ENCODE measurements at places on chromosomes 13 and 19.

DNA sequence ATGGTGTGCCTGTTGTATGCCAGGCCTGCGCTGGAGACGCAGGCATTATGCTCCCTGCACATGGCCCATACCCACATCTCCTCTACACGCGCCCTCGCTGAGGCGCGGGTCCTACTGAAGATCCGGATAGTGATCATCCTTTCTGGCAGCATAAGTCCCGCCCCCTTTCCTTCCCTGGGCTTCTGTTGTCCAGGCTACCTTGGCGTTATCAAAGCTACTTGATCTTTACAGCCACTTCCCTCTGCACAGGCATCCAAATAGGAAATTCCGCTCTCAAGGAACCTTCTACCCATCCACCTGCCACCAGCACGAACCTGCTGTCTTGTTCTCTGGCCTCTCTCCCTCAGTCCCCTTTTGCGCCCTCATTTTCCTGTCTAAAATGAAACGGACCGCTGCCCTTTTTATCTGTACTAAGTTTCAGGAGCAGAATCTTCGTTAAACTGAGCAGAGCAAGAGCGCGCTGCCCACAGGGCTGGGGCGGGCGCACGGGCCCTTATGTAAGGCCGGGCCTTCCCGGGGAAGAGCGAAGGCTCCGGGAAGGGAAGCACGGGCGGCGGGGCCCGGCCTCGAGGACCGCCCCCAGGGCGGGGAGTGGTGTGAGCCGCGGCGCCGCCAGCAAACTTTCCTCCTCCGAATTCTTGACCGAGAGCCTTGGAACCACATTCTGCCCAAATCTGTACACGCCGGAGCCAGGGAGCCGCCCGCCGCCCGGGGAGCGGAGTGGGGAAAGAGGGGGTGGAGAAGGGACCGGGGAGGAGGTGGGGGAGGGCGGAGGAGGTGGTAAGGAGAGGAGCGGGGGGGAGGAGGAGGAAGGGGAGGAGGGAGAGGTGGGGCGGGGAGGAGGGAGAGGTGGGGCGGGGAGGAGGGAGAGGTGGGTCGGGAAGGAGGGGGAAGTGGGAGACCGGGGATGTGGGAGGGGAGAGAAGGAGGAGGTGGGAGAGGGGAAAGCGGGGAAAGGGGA lies 920 bp upstream of the UBE2L5 start:
- peak; percentile 91 for DNase-seq

DNA sequence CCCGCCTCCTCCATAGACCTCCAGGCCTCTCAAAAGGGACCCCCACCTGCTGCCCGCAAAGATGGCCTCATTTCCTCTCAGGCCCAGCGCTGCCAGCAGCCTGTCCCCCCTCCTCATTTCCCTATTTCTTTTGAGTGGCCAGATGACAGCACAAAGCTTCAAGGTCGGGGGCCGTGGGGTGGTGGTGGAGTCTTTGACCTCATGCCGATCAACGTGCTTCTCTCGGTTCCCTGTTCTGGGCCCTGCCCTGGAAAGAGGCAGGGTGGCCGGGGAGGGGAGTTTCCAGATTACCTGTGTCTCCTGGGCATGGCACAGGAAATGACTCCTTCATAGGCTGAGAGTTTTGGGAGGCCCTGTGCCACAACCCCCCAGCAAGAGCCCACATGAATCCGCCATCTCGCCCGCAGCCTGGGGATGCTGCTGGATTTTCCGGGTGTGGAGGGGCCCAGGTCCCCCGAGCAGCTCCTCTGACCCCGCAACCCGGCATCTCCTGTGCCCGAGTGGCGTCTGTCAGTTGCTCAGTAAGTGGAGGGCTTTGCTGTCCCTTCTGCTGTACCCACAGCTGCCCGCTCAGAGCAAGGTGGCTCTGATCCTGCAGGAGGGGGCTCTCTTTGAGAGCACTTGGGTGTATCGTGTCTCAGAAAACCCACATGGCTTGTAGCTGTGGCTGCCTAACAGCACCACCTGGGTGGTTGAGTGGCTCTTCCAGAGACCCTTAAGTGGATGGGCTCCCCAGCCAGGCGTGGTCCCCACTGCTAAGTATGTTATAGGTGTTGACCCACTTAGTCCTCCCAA lies 139.4 kb downstream of the SIPA1L3 start:
- no peak for DNase-seq

GRCh38 chr13:30456290-30456689 lies 9.4 kb downstream of the HMGB1 start:
- no peak for DNase-seq

- no peak for DNase-seq
Observed at GRCh38 chr13:20411638-20412342, 113.9 kb downstream of the CRYL1 start.

DNA sequence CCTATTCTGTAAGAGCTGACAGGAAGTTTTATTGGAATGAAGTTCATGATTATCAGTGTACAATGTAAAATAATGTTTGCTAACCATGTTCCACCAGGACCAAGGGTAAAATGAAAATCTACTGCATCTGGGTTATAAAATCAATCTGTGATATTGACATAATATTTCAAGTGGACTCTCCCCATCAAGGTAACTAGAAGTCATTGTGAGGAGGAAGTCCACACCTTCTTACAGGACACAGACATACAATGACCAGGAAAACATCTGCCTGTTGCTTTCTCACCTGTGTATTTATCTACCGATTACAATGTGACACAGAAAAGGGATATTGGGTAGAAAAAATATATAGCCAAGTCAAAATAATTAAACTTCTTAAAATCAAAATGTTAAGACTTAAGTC lies 140.7 kb upstream of the RFC3 start:
- no peak for DNase-seq

DNA sequence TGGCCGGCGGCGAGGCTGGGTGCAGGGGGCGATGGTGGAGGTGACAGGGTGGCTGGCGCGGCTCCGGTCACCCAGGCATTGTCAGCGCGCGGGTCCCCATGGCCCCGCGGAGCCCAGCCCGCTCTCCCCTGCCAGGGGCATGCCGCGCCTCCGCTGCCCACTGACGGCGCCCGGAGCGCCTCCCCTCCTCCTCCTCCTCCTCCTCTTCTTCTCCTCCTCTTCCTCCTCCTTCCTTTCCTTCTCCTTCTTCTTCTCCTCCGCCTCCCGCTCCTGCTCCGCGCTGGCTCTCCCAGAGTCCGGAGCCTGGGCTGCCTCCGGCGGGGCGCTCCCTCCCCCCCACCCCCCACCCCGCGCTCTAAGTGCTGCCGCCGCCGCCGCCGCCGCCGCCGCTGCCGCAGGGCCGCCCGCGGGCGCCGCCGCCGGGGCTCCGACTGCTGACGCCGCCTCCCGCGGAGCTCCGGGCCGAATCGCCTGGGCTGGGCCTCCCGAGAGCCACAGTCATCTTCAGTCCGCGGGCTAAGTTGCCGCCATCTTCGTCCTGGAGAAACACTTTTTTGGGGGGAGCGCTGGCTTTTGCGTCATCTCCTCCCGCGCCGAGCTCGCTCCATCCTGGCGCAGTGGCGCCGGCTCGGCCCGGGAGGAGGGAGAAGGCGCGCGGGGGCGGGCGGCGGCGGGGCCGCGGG lies 348.3 kb downstream of the LIG4 start:
- DNase-seq: peak; percentile 87

DNA sequence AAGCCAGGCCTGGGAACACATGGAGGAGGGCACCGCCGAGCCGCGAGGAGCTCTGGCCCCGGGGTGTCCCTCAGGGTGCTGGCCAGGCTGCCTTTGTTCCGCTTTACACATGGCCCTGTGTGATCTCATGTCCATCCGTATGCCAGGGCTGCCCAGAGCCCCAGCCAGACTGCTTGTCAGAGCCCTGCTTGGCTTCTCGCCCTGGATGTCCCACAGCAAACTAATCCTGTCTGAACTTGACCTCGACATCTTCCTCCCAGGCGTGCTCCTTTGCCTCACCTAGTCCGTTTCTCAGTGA lies 14.3 kb downstream of the BCKDHA start:
- DNase-seq: no peak

GRCh38 chr13:67366533-67366932 lies 136.4 kb upstream of the PCDH9 start:
- peak; percentile 27 for DNase-seq

DNA sequence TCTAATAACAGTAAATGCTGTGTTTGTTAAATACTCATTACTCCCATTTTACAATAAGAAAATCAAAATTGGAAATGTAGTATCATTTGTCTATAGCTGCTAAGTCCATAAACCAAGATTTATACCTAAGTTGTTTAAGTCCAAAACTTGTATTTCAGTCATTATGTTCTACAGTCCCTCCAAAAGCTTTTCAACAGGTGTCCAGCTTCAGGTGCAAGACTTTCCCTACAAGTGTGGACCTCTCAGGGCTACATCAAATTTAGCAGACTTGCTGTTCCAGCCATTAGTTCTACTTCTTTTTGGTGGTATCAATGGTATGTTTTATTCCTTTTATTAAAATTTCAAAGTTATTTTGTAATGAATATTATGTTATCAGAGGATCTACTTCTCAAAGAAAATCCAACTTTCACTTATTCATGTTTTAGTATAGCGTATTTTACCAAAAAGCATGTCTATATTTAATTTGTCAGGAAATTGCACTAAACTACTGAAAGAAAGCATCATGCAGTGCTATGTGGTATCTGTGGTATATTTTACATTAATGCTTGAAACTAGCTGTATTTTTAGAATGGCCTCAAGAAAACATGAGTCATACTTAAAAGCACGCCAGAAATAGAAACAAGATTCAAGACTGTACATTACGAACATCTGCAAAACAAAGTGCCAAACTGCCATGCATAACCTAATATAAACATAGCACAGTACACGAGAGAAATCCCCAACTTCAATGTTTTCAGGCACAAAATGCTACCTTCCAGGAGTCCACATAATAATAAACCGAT lies 44.5 kb downstream of the VWA8 start:
- peak; percentile 91 for DNase-seq

DNA sequence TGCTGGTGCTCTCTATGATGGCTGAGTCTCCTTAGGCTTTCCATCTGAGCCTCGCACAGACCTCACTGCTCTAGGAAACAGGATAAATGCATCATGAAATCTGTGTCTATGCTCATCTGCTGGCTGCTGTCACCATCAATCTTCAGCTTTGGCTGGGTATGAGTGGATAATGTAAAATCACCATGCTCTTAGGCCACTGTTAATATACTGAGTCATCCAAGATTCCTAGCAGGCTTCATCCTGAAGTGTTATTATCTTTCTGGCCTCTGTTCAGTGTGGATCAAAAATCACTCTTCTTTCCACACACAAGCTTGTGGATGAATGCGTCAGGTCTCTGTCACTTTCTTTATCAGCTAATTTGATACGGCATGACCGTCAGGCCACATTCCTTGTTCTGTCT lies 317.4 kb downstream of the NALCN start:
- no peak for DNase-seq

DNA sequence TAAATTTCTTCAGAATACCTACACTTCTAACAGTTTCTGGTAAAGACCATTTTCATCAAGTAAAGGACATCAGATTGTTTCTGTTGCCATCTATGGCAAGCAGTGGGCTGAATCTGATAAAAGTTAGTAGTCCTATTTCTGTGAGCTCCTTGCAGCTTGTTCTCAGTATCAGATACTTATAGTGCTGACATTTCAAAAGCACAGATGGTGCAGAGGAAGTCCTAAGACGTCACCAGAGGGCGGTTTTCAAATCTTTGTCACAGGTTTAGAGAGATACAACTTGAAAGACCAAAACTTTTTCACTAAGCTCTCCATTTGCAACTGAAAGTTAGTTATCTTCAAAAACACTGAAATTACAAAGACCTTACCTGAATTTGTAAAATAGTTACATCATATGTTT lies 719.8 kb downstream of the SLITRK1 start:
- no peak for DNase-seq

DNA sequence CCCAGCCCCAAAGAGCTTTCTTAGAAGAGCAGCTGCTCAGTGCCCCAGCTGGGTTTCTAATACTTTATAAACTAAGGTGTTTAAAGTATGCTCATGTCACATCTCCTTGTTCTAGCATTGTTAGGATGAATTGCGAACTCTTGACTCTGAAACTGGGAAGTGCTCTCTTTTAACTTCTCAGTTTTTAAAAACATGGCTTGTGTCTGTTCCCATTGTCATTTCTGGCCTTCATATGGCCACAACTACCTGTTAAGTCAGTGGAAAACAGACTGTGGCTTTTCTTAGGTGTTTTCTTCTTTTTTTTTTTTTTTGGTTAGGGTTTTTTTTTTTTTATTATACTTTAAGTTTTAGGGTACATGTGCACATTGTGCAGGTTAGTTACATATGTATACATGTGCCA lies 164.7 kb downstream of the KCNRG start:
- no peak for DNase-seq

- no peak for DNase-seq
Observed at GRCh38 chr13:88086577-88086976, 415.4 kb downstream of the SLITRK5 start.

DNA sequence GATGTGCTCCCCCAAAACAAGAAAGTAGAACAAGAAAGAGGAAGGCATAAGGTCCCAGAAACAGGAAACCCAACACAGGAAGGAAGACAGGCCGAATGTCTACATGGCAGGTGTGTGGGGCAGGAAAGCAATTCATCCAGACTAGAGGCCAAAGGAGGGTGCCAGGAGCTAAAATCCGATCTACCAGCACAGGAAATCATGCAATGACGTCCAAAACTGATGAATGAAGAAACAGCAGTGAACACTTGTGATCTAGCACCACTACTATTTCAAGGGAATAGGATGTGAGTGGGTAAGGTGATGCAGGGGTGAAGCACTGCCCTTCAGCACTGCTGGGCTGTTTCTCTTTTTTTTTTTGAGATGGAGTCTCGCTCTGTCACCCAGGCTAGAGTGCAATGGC lies 59.1 kb downstream of the DOCK9 start:
- no peak for DNase-seq

DNA sequence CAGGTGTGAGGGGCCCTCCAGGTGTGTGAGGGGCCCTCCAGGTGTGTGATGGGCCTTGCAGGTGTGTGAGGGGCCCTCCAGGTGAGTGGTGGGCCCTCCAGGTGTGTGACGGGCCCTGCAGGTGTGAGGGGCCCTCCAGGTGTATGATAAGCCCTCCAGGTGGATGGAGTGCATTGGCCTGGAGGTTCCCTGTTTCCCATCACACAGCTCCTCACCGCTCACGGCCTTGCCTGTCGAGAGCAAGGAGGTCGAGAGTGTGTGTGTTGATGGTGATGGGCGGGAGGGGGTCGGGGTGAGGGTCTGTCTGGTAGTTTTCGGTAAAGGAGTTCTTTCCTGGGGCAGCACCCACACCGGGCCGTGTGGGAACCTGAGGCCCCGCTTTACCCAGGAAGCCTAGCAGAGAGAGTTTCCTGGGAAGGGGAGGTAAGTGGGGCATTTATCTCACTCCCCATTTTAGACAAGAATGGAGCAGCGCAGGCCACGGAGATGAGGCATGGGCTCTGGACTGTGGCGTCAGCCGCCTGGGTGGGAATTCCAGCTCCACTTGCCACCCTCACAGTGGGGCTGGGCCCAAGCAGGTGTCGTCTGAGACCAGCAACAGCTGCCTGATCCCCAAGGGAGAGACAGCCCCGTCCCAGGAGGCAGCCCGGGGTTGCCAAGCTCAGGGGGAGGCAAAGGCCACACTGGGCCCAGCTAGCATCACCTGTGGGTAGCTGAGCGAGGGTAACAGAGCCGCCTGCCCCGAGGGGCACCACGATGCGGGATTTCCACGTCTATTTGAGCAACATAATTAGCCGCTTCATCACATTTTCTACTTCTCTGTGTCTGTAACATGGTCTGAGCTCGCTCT lies 10.9 kb upstream of the GAS6 start:
- DNase-seq: no peak
